Naive thymus-derived CD8-positive, alpha-beta T cell (primary cell): ENCODE measurements at places on chromosomes 12 and 14. TPM values are rescaled to one million over a fixed set of nuclear protein-coding genes. Genes with fewer than 3 reads are reported as not detected.

- no peak for DNase-seq
These were observed 165.7 kb downstream of the SRGAP1 start for GRCh38 chr12:64010069-64010686.

GUCY2C gene
- total RNA-seq, result not detected

GRCh38 chr12:113241191-113242025 lies 20.1 kb downstream of the TPCN1 start:
- no peak for DNase-seq

TMEM116 gene
- total RNA-seq, result 30.9 TPM

STON2 gene
- not detected for total RNA-seq

DNA sequence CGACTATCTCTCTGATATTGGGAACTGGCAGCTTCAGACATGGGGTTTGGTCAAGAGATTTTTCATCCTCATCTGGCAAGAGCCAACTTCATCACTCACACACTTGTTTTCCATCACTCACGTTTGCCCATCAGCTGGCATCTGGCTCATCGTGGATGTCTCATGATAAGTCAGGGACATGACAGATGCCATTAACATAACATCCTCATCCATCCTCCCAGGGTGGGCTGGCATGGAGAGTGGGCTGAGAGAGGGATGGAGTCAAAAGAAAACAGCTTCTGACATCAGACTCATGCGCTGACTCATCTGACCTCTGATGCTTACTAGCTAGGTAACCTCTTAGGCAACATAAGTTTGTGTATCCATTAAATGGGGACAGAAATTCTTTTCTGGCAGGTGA lies 1.8 kb upstream of the VSX2 start:
- DNase-seq, result no peak

LGMN gene
- total RNA-seq, result 19.6 TPM

DNA sequence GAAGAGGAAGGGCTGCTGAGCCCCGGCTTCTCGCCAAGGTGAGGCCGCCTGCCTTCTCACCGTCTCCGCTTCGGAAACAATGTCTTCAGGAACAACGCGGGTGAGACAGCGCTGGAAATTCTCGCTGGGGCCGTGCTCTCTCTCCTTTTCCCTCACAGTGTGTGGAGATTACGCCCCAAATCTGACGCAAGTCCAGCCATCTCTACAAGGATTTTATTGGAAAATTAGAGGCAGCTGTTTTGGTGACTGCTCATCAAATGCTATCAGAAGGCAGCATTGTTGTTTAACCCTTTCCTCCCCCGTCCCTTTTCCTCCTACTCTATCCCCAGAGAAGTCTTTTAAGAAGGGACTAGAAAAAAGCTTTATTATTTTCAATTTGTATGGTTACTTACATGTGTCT lies 53.5 kb downstream of the PIWIL1 start:
- DNase-seq, result no peak
